ENCODE measurements at places on chromosomes 3 and 15. TPM values are rescaled to one million over a fixed set of nuclear protein-coding genes. Genes with fewer than 3 reads are reported as not detected.

DNA sequence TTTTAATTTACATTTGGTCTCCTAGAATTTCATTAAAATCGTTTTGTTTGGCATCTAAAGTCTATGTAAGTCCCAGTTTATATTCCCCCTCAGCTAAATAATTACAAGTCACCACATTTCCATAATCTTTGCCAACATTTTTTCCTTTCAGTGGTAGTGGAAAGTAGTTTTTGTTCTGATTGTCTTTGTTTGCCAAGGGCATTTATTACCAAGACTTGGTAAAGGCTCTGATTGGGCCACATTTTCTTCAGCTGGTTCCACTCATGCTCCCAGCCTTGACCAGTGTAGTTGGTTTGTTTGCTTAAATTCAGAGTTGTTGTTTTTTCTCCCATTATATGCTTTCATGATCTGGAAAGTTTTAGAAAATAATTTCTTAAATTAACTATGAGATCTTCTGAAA, 153.4 kb upstream of the MME start:
- DNase-seq = no peak

DNA sequence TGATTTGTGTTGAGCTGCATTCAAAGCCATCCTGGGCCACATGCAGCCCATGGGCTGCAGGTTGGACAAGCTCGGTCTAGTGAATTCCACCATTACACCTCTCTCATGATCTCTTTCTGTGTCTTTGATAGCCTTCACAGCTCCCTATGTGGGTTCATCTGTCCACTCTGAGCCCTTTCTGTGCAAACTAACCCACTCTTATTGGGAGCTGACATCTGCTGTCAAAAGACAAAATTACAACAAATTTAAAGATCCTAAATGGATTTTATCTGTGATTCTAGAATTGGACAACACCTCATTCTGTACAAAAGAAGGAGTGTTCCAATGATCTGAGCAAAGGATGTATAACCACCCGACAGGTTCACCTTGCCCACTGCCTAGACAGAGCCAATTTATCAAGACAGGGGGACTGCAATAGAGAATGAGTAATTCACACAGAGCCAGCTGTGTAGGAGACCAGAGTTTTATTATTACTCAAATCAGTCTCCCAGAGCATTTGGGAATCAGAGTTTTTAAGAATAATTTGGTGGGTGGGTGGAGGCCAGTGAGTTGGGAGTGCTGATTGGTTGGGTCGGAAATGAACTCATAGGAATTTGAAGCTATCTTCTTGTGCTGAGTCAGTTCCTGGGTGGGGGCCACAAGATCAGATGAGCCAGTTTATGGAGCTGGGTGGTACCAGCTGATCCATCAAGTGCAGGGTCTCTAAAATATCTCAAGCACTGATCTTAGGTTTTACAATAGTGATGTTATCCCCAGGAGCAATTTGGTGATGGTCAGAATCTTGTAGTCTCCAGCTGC, 2.6 kb upstream of the XYLB start:
- no peak for DNase-seq

DNA sequence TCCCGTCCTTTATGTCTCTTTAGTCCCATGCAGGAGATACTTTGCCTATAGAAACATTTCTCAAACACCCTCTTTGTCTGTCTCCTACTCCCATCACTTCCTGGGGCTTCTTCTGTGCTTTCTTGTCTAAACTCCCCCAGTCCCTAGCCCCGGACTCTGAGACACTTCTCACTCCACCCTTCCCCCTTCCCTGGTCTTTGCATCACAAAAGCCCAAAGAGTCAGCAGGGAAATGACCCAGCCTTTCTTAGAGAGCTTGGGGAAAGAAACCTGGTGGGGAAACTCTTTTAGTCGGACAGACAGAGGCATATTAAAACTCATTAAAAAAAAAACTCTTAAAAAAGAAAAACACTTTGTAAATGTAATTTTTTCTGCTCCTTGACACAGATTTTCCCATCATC, 211.2 kb downstream of the TJP1 start:
- no peak for DNase-seq

- no peak for DNase-seq
These were observed 73.5 kb downstream of the DAPK2 start for GRCh38 chr15:63972801-63973200.

DNA sequence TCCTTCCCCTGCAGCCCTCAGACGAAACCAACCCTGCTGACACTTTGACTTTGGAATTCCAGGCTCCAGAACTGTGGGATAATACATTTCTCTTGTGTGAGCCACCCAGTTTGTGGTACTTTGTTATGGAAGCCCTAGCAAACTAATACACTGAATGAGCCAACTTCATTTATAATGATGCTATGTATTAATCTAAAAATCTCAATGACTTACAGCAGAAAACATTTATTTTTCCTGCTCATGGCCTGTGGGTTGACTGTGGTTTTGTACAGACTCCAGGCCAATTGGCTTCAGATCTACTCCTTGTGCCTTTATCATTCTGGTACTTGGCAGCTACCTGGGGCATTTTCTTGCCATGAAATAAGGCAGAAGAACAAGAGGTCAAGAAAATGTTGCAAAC, 152.4 kb downstream of the EBLN2 start:
- DNase-seq = no peak

DNA sequence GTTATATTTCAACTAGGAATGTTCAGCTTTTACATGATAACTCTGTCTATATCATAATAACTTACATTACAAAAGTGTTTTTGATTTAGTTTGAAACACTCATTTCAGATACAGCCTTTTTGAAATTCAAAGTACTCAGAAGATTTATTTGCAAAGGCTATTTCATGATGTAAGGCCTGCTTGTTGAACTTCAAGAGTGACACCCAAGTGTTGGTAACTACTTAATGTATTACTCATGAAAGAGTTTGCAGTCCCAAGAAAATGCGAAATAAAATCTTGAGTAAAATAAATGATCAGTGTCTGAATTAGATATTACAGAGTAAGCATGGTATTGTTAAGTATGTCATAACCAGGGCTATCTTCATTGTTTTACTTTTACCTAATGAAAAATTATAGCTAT, 35.3 kb downstream of the ARHGEF26 start:
- DNase-seq = no peak

- no peak for DNase-seq
These were observed 107.5 kb upstream of the GALNT15 start for GRCh38 chr3:16066975-16067374.

- no peak for DNase-seq
These were observed 50.3 kb downstream of the NPTN start for GRCh38 chr15:73582851-73583379.

GRCh38 chr15:31502541-31503229, 176.1 kb downstream of the KLF13 start:
- DNase-seq = no peak

The CNTN3 gene
- 5.6 TPM for polyA plus RNA-seq

The TMEM266 gene
- 12.0 TPM for polyA plus RNA-seq

All from left renal cortex interstitium (tissue), 4 donors.